ENCODE measurements at places on chromosomes 1 and 21.

GRCh38 chr21:33861125-33861524 lies 54.5 kb downstream of the ATP5PO start:
- H3K27ac ChIP-seq: no peak overlapping the region
- DNase-seq: no peak
- peaks cover 4% of the 10 kb centered on the region for H3K4me1 ChIP-seq
- no peaks in the 10 kb centered on the region for H3K36me3 ChIP-seq
- H3K27me3 ChIP-seq: peaks cover 91% of the 10 kb centered on the region
- no peak overlapping the region for H3K4me3 ChIP-seq

GRCh38 chr1:176515310-176515709 lies 52.3 kb downstream of the PAPPA2 start:
- H3K27ac ChIP-seq: no peak overlapping the region
- no peak for DNase-seq
- H3K27me3 ChIP-seq: no peaks in the 10 kb centered on the region
- H3K4me1 ChIP-seq: no peaks in the 10 kb centered on the region
- no peak overlapping the region for H3K4me3 ChIP-seq

GRCh38 chr1:76784502-76784901 lies 82.8 kb upstream of the ST6GALNAC5 start:
- no peak overlapping the region for H3K4me3 ChIP-seq
- no peak overlapping the region for H3K27ac ChIP-seq
- H3K36me3 ChIP-seq: no peaks in the 10 kb centered on the region

DNA sequence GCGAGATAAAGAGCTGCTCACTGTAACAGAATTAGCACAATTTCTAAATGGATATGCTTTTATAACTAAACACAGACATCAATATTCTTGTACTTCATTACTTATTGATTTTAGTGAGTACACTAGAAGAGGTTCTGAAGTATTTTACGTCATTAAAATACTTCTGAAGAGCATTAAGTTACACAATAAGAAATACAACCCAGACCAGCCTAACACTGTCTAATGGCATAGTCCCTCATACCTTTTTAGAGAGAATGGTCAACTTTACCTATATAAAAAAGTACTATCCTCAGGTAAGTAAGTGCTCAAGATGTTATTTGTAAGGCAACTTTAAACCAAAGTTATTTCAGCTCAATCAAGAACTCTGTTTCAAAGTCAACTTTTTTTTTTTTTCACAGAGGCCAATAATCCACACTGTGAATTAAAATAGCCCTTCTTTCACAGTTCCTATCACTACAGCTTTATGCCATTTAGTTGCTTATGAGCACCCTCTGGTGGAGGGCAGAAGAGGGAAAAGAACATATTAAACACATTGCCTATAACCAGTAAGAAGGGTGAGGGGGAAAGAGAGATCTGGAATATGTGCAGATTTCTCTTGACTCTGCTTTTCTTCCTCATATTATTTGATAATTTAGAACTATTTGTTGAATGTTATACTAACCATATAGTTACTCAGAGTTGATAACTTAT lies 182.1 kb upstream of the DMRTA2 start:
- no peak overlapping the region for H3K4me3 ChIP-seq
- no peak overlapping the region for H3K27ac ChIP-seq
- H3K27me3 ChIP-seq: no peaks in the 10 kb centered on the region
- no peaks in the 10 kb centered on the region for H3K4me1 ChIP-seq

Measured in K562 (cell line).